ENCODE measurements at places on chromosomes 16 and 17.
A peak's percentile ranks its signal among the peaks of the same experiment; 100 is the strongest.

- DNase-seq, result no peak
Observed at GRCh38 chr17:15134363-15134762, 130.8 kb downstream of the PMP22 start.

DNA sequence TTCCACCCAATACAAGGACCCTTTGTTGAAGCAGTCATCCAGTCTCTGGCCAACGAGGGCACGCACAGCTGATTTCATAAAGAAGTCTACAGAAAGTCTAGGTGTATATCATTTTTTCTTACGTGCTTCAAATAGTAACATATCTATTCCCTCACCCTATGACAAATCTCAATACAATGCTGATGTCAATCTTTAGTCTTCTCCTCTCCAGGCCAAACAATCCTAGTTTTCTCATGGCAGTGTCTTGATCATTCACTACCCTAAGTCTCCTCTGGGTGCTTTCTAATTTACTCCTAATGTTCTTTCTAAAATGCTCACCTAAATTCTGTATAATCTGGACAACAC lies 92.6 kb downstream of the CACNG1 start:
- peak; percentile 52 for DNase-seq

DNA sequence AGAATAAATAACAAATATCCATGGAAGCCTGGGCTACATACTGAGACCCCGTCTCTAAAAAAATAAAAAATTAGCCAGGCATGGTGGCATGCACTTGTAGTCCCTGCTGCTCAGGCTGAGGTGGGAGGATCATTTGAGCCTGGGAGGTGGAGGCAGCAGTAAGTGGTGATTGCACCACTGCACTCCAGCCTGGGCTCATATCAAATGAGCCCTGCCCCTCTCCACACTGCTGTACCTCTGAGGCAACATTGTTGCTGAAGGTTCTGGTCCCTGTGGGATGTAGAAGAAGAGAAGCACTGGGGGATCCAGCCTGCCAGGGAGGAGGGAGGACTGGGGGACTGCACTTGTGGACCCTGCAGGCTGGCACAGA lies 11.4 kb upstream of the ARHGAP23 start:
- no peak for DNase-seq

DNA sequence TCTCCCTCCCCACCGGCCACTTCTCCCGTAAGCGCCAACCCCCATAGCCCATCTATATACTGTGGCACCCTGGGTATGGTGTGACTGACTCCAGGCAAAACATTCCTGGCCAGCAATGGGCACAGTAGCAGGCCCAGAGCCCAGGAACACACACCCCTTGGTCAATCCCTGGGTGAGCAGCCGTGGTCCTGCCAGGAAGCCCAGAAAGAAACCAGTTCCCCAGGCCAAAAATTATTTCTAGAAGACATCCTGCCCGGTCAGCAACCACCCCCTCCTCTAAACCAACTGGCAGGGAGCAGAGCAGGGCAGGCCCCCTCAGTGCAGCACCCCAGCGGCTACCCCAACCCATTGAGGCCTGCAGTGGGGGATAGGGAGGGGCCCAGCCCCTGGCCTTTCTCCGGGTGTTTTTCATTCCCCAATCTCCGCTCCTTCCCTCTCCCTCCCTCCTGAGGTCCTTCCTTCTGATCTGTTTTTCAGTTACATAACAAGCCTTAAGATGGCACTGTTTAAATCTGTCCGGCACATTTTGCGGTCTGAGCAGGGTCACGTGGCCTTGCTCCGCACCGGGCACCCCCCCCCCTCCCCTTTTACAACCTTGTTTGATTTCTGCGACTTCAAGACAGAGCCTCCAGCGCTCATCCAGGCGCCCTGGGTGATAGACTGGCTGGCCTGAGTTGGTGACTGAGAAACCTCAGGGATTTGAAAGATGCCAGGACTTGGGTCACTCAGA lies 2.0 kb downstream of the NPTX1 start:
- no peak for DNase-seq

DNA sequence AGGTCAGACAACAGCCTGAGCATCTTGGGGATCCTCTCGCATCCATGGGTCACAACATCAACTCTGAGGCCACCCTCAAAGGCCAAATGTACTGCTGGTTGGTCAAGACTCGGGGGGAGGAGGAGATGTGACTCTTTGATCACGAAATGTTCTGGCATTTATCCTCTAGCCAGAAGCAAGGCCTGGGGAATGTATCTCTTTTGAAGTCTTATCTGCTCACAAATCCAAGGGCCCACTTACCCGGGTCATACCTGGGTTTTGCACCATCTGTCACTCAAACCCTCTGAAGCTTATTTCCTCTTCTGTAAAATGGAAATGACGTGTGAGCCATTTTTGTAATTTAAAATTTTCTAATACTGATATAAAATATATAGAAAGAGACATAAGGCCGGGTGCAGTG lies 13.2 kb downstream of the CA7 start:
- DNase-seq, result no peak

GRCh38 chr16:794091-794822 lies 5.8 kb downstream of the CHTF18 start:
- DNase-seq, result no peak

DNA sequence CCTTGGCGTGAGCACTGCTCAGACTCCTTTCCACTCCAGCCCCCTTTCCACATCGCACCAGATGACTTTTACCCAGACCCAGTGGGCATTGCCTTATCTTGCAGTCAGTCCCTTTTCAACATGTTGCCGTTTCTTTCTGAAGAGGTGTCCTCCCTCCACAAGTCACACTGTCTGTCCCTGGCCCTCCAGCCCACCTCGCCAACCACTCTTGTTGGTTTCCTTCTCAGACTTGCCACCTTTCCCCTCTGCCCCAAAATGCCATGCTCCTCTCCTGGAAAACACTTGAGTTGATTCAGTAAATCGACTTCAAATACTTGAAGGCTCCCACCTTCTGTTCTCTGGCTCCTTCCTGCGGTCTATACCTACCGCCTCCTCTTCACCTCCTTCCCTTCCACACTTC lies 7.5 kb upstream of the ADAM11 start:
- no peak for DNase-seq

DNA sequence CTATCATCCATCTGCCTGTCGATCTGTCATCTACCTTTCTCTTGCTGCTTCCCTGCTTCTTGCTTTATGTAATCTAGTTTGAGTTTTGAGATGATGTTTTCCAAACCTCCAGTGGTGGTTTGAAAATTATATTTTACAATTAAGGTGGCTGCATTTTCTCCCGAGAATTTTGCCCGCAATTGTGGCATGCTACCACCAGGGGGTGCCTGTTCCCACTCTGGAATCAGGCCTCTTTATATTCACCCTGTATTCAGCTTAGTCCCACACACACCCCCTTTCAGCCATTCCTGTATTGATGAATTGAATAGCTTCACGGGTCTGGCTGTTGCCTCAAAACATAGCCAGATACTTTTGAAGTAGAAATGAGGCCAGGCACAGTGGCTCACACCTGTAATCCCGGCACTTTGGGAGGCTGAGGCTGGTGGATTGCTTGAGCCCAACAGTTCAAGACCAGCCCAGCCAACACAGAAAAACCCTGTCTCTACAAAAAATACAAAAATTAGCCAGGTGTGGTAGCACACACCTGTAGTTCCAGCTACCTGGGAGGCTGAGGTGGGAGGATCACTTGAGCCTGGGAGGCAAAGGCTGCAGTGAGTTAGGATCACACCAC lies 3.2 kb downstream of the PRSS22 start:
- DNase-seq, result no peak

DNA sequence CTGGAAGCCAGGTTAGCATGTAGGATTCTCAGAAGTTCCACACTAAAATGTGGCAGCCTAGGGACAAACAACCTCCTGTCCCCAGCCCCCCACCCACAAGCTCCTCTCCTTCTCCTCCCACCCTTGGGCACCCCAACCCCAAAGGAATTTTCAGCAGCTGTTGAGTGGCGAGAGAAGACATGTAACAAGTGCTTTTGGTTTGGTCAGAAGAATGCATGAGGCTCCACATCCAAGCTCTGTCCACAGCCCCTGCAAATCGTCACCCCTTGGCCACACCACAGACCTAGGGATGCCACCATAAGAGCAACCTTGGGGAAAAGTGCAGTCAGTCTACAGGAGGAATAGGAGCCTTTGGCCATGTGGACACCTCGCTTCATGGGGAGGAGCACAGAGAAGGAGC lies 11.9 kb upstream of the RAB37 start:
- DNase-seq, result no peak

DNA sequence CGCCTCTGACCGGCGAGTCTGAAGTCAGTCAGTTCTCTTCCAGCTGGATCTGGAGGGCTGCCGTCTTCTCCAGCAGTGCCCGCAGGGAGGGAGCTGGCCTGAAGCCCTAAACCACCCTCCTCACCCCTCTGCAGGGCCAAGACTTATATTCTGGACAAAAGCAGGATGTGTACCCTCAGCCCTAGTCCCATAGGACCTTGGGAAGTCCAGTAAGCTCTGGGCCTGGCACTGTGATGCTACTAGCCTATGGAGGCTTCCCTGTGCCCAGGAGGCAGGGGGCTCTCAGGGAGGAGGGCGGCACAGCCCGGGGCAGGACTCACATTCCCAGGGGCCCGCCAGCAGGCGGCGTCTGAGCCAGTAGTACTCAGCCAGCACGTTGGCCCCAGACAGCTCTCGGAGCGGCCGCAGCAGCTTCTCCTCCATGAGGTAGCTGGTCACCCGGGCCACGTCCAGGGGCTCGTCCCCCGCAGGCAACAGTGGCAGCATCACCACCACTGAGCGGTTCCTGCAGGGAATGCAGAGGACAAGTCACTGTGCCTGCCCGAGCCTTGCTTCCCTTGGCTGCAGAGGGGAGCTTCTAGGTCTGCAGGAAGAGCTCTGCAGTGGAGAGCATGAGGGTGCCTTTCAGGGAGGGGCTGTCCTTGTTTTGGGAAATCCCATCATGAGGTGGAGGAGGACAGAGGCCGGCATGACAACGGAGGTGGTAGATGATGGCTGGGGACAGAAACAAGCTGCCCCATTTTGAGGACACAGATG lies 41.7 kb downstream of the RMI2 start:
- no peak for DNase-seq

- no peak for DNase-seq
Observed at GRCh38 chr17:50590946-50591737, 30.6 kb downstream of the CACNA1G start.

- DNase-seq, result no peak
Observed at GRCh38 chr16:56121156-56121500, 70.2 kb upstream of the GNAO1 start.

DNA sequence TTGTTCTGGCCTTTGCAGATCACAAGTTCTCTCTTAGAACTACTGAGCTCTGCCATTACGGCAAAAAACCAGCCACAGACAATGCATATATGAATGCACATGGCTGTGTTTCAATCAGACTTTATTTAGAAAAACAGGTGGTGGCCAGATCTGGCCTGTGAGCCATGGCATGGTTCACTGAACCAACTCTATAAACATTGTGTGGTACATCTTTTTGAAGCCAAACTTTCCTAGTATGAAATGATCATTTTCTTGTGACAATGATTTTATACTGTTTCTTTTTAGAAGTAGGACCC lies 65.9 kb upstream of the AMZ2 start:
- DNase-seq, result no peak

- no peak for DNase-seq
Observed at GRCh38 chr17:1904273-1905182, 74.7 kb downstream of the RPA1 start.

- DNase-seq, result no peak
Observed at GRCh38 chr16:21226749-21227148, 6.8 kb upstream of the ANKS4B start.

- no peak for DNase-seq
Observed at GRCh38 chr17:61461967-61462718, 9.9 kb downstream of the TBX4 start.

DNA sequence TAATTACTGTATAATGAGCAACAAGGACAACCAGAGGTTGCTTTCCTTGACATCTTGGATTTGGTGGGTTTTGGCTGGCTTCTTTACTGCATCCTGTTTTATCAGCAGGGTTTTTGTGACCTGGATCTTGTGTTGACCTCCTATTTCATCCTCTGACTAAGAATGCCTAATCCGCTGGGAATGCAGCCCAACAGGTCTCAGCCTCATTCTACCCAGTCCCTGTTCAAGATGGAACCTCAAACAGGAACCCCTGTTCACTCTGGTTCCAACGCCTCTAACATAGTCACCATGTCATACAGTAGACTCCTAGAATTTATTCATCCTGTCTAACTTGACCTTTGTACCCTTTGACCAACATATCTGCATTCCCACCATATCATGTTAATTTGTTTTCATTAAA lies 183.8 kb upstream of the SOX9 start:
- no peak for DNase-seq

DNA sequence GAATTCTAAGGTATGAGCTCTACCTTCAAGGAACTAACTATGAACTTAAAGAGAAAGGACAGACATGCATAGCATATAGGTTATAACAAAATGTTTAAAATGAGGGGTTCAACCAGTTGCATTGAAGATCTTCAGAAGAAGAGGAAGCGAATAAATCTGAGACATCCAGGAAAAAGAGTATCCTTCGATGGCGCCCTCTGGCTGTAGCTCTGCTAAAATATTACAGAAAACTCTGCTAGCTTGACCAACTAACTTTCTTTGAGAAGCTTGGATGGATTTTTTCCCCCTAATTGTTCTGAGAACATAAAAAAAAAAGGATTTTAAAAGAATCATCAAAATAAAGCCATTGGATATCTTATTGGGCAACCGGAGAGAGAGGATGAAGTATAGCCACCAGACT lies 659.9 kb upstream of the SOX9 start:
- peak; percentile 50 for DNase-seq

DNA sequence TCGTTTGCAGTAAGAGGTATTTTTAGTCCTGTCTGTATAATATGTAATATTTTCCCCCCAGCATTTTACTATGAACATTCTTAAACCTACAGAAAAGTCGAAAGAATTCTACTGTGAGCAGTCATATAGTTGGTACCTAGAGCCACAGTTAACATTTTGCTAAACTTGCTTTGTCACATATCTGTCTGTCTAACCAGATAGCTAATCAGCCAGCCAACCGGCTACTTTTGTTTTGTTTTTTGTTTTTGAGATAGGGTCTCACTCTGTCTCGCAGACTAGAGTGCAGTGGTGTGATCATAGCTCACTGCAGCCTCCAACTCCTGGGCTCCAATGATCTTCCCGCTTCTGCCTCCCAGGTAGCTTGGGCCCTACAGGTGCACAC lies 73.3 kb downstream of the ABCC1 start:
- DNase-seq, result no peak

DNA sequence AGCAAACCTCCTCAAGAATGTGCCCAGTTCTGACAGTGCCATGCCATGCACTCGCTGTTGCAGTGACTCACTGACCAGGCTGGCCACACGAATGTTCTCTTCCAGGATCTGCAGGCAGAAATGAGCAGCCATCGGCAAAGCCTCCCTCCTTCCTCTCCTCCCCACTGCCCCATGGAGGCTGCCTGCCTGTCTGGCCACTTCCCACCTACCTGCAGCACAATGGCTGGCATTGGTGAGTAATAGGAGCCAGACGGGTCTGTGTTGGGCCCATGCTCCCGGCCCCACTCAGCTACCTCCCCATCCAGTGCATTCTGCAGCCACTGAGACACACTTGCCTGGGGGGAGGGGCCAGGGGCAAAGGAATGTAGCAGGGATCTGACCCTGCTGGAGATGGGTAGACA lies 2.8 kb upstream of the MATCAP1 start:
- DNase-seq, result no peak

- no peak for DNase-seq
Observed at GRCh38 chr16:84018710-84019109, 23.9 kb downstream of the SLC38A8 start.
